K562 (cell line): ENCODE measurements at places on chromosomes 3 and 15. TPM values are rescaled to one million over a fixed set of nuclear protein-coding genes. Genes with fewer than 3 reads are reported as not detected.

- no peaks in the 10 kb centered on the region for H3K4me1 ChIP-seq
- H3K27ac ChIP-seq: no peak overlapping the region
- H3K4me3 ChIP-seq: no peak overlapping the region
- no peak for DNase-seq
- no peaks in the 10 kb centered on the region for H3K36me3 ChIP-seq
Observed at GRCh38 chr3:173993299-173993698, 595.8 kb downstream of the NLGN1 start.

GRCh38 chr3:76063019-76063418 is 277.7 kb upstream of the ZNF717 start:
- H3K27ac ChIP-seq: no peak overlapping the region
- H3K27me3 ChIP-seq: no peaks in the 10 kb centered on the region
- H3K4me1 ChIP-seq: no peaks in the 10 kb centered on the region
- no peak for DNase-seq

DNA sequence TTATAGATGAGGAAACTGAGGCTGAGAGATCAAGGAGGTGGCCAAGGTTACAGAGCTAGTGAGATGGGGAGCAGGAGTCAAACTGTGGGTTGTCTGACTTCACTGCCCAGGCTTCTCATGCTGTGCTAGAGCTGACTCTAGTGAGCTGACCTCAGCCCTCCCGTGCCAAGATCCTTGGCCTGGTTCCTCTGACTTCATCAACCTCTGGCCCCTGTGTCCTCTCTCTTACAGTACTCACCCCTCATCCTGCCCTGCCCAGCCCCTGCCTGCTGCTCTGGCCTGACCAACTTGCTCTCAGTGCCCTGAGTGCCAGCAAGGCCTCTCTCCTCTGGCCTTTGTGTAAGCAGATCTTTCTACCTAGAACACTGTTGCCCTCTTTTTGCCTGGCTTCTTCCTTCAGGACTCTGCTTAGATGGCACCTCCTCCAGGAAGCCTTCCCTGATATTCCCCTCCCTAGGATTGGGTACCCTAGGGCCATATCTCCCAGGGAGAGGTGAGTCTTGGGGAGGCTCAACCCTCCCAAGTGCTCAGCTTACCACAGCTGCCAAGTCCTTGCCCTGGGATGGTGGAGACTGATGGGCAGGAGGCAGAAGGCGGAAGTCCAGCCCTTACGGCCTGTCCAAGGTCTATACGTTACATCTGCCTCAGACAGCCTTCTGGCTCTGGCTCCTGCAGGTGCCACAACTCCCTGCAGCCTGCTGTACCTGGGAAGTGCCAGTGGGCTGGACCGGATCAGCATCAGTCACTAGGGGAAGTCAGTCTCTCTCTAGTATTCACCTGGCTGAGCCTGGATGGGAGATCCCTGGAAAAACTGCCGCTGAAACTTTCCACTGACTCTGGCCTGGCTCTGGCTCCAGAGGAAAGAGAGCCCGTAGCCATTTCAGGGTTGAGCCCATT is 36.3 kb upstream of the FAM107A start:
- no peak overlapping the region for H3K4me3 ChIP-seq
- H3K27ac ChIP-seq: no peak overlapping the region
- H3K4me1 ChIP-seq: no peaks in the 10 kb centered on the region
- H3K36me3 ChIP-seq: no peaks in the 10 kb centered on the region

DNA sequence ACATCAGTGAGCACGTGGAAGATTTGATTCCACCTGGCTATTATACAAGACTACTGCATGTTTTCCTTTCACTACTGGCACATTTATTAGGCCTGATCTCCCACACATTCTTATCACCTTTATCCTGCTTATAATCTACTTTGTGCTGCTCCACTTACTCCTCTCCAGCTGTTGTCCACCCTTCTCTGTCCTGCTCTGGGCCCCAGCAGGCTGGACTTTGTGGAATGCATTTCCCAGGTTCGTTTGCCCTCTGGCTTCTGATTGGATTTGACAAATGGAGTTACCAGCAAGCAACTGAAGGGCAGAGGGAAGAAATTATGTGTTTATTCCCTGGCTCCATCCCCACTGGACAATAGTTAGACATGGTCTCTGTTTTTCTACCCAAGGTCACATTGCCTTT is 75.5 kb downstream of the DCLK3 start:
- no peak overlapping the region for H3K27ac ChIP-seq
- no peak overlapping the region for H3K4me3 ChIP-seq
- H3K4me1 ChIP-seq: no peaks in the 10 kb centered on the region
- no peaks in the 10 kb centered on the region for H3K36me3 ChIP-seq
- no peaks in the 10 kb centered on the region for H3K27me3 ChIP-seq

DNA sequence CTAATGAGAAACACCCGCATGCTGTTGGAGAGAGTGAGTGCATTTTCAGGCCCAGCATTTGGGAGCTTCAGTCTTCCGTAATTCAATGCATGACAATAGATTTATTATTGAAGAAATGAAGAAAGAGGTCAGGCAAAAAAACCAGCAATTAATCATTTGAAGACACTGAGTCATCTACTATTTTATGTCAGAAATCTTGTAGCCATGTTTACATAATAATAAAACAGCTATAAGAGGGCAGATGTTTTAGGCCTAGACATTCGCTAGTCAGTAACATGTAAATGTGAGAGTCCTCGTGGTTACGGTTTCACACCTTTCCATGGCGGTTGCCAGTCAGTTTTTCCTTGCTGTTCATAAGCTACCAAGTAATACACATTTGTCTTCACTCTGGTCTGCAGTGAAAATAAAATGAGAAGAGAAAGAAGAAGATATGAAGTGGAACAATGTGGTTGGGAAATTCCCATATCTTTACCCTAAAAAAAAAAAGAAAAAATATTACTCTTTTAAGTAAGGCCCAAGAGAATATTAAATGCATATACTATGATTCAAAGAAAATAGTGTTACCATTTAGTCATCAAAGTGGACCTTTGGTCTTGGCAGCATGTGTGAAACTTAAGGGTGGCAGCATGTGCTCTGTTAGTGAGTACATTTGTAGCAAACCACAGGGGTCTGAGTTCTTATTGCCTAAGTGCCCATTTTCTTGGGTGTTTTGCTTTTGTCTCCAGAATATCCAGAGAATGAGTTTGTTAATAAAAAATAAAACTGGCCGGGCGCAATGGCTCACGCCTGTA is 140.5 kb upstream of the TBL1XR1 start:
- H3K27me3 ChIP-seq: no peaks in the 10 kb centered on the region
- H3K36me3 ChIP-seq: no peaks in the 10 kb centered on the region
- no peak overlapping the region for H3K4me3 ChIP-seq
- no peak for DNase-seq

DNA sequence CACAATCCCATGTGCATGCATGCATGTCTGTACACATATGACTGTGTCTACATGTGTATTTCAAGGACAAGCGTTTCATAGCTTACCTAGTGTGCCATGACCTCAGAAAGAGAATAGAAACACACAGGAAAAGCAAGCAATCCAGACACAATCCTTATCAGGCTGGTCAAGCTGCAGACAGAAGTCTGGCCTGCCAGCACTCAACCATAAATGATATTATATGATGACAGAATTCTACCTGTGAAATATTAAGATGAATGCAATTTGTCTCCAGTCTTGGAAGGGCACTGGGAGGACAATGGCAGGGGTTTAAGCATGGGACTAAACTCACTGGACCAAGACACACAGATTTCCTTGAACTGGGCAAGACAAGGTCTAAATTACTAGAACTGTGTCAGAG is 50.9 kb upstream of the ARL6 start:
- no peak overlapping the region for H3K4me3 ChIP-seq
- no peak overlapping the region for H3K27ac ChIP-seq
- no peaks in the 10 kb centered on the region for H3K4me1 ChIP-seq
- H3K27me3 ChIP-seq: no peaks in the 10 kb centered on the region

DNA sequence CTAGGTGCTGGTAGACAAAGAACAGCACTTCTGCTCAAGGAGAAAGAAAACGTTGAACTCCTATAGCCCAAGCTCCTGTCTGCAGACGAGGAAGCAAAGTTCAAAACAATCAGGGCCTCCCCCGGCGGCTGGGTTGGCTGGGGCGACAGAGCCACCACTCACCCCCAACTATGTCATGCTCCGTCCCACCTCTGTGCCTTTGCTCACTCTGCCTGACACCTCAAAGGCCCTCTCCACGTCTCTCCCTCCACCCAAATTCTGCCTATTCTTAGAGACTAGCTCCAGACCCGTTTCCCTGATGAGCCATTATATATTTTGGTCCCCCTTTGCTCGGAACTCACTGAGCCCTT is 304.3 kb downstream of the TLE3 start:
- no peak for DNase-seq
- no peaks in the 10 kb centered on the region for H3K36me3 ChIP-seq
- no peaks in the 10 kb centered on the region for H3K4me1 ChIP-seq
- peaks cover 2% of the 10 kb centered on the region; the same call in 2 of the 3 replicates for H3K27me3 ChIP-seq
- H3K27ac ChIP-seq: no peak overlapping the region

GRCh38 chr3:8458238-8458661 is 43.4 kb upstream of the LMCD1 start:
- no peaks in the 10 kb centered on the region for H3K27me3 ChIP-seq
- no peaks in the 10 kb centered on the region for H3K36me3 ChIP-seq
- H3K4me1 ChIP-seq: no peaks in the 10 kb centered on the region
- no peak for DNase-seq

DNA sequence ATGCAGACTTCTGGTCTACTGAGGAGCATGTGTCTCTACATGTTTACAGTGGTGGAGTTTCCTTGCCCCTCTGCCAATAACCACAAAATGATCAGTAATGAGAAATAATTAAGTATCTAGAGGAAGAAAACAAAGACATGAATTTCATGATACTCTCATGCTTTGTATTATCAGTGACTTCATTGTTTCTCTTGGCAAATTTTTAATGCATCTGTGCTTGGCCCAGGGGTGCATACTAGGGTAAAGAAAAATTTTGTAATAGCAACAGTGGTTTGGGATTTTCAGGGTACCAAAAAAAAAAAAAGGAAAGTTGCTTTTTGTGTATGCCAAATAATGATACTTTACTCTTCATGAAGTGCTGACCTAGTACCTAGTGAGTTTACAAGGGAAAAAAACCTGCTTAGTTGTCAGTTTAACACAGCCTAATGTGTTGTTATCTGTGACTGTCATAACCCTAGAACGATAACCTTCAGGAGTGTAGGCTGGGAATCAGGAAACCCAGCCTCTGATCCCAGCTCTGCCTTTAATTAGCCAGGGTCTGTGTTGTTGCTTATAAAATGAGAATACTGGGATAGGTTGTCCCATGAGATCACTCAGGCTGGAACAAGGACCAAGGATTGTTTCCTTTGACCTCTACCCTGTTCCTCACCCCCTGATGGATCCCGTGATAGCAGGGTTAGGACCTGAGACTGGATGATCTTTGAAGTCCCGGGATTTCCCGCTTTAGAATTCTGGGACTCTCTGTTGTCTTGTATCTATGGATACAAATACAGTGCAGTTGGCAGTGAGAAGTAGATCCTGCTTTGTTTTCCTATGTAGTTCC is 117.5 kb downstream of the CMSS1 start:
- H3K27me3 ChIP-seq: no peaks in the 10 kb centered on the region
- H3K4me3 ChIP-seq: no peak overlapping the region
- DNase-seq: no peak

- H3K36me3 ChIP-seq: no peaks in the 10 kb centered on the region
- no peak overlapping the region for H3K4me3 ChIP-seq
- H3K4me1 ChIP-seq: peaks cover 8% of the 10 kb centered on the region
- peak overlapping the region; percentile 83; the same call in 1 of the 3 replicates for H3K27ac ChIP-seq
Observed at GRCh38 chr3:119639494-119640350, 20.7 kb downstream of the POPDC2 start.

DNA sequence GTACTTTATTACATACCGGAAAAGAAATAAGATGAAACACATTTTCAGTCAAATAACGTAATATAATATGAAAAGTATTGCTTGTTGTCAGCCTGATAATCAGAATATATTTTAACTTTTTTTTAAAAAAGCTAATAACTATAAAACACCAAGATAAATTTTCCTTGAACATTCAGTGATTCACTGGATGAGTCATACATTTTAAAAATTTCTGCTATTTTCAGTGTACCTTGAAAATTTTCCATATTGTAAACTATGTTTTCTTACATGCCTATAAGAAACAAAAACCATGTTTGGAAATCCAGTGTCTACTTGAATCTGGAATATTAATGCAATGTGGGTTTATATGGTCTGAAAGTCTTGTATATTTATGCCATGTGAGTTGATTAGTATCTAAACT is 36.3 kb upstream of the MEIS2 start:
- H3K4me3 ChIP-seq: no peak overlapping the region
- DNase-seq: no peak
- H3K27ac ChIP-seq: no peak overlapping the region
- H3K4me1 ChIP-seq: no peaks in the 10 kb centered on the region

- no peak overlapping the region for H3K4me3 ChIP-seq
- H3K27me3 ChIP-seq: no peaks in the 10 kb centered on the region
- H3K27ac ChIP-seq: no peak overlapping the region
- DNase-seq: no peak
- peaks cover 11% of the 10 kb centered on the region; the same call in 2 of the 3 replicates for H3K36me3 ChIP-seq
- peaks cover 13% of the 10 kb centered on the region; the same call in 2 of the 3 replicates for H3K4me1 ChIP-seq
Observed at GRCh38 chr3:129470861-129471260, 30.8 kb downstream of the IFT122 start.

GRCh38 chr15:33292717-33293307 is 18.0 kb upstream of the RYR3 start:
- no peaks in the 10 kb centered on the region for H3K36me3 ChIP-seq
- no peak overlapping the region for H3K27ac ChIP-seq
- peak; percentile 47 for DNase-seq
- H3K4me3 ChIP-seq: no peak overlapping the region
- no peaks in the 10 kb centered on the region for H3K4me1 ChIP-seq

- H3K27ac ChIP-seq: no peak overlapping the region
- H3K4me1 ChIP-seq: peaks cover 30% of the 10 kb centered on the region
- H3K4me3 ChIP-seq: no peak overlapping the region
- DNase-seq: no peak
- no peaks in the 10 kb centered on the region for H3K36me3 ChIP-seq
Observed at GRCh38 chr15:40841741-40842140, 2.1 kb upstream of the SPINT1 start.

DNA sequence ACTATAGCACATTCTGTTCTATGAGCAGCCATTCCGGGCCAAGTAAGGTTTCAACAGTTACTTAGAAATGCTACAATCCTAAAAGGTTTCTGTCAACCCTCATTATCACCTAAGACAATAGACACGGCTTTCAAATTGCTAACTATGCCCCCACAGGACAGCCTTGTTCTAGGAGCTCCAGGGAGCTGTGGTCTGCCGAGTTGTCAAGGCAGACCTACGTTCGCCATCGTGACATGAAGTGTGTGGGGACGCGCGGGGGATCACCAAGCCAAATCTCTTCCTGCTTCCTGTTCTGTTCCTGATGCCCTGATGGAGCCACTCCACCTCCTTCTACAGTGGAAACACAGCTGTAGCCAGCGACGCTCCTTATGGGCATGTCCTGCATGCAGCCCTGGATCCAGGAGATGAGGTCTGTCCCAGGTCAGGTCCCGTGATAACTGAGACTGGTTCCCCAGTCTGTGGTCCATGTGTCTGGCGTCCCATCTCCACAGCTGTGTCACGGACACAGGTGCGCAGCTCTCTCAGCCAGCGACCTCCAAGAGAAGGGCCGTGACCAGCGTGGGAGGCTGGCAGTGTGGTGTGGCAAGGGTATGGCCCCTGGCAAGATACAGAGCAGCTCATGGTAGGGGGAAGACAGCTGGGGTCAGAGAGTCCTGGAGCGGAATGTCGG is 82.8 kb downstream of the PCSK6 start:
- no peaks in the 10 kb centered on the region for H3K4me1 ChIP-seq
- H3K27me3 ChIP-seq: no peaks in the 10 kb centered on the region; the same call in 2 of the 3 replicates
- H3K4me3 ChIP-seq: no peak overlapping the region

The MKRN2OS gene
- total RNA-seq: 0.27 TPM in 1 of 2 replicates, not detected in the other

The TIMP4 gene
- total RNA-seq: not detected in 2 replicates

The U2SURP gene
- 198 and 199 TPM in 2 replicates for total RNA-seq

The P2RY14 gene
- total RNA-seq: not detected in 2 replicates

The CCDC191 gene
- total RNA-seq: 0.09 and 0.11 TPM in 2 replicates

The CXCR6 gene
- total RNA-seq: not detected in 2 replicates

The HTD2 gene
- 8.3 and 9.6 TPM in 2 replicates for total RNA-seq

The DUSP7 gene
- 15.8 and 16.6 TPM in 2 replicates for total RNA-seq

The C3orf70 gene
- total RNA-seq: 0.04 TPM in 1 of 2 replicates, not detected in the other
